ENCODE measurements at places on chromosomes 11 and 22.

GRCh38 chr11:60873533-60873932 is 6.2 kb downstream of the ZP1 start:
- DNase-seq, result no peak

DNA sequence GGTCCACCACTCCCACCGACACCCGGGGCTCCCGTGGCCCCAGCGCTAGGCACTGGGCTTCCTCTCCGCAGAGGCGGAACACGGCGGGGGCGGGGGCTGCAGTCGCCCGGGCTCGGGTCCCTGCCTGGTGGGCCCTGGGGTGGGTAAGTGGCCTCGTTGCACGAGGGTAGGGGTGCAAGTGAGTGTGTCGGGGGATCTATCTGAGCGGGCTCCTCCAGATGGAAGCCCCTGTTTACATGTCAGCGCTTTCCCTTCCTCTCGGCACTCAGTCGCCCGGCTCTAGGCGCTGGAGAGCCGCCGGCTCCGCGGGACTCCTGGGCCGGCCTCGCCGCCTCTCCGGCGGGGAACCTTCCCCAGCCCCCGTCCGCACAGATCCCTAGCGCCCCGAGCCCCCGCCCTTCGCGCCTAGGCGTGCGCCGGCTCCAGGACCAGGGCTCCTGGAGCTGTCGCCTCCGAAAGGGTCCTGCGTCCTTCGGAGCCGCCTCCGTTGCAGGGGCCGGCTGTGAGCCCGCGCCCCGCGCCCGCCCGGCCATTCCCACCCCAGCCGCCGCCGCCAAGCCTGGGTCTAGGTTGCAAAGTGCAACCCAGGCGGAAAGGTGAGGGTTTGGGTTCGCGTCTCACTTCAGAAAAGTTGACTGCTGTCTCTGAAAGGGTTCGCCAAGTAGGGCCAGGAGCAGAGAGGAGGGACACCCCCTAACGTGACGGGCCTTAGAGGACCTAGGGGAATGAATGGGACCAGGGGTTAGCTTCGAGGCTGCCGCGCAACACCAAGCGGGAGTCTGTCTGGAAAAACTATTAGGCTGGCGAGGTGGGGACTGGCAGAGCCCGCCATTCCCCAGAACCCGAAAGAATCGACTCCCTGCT is 978 bp downstream of the FLI1 start:
- no peak for DNase-seq

DNA sequence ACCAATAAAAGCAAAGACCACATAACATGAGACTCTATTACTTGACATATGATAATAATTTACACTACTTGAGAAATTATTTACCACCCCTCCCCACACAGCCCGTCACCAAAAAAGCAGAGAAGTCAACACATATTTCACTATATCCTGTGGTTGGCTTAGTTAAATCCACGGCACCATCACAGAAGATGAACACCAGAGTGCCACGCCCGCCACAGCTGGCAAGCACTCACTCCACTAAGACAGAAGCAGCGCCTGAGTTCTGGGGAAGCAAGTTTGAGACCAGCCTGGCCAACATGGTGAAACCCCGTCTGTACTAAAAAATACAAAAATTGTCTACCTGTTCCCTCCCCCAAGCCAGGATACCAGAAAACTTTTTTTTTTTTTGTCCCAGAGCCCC is 53.1 kb downstream of the PACSIN2 start:
- DNase-seq, result no peak

- DNase-seq, result no peak
These were observed 6.9 kb upstream of the GAL start for GRCh38 chr11:68677432-68677831.

GRCh38 chr22:38316364-38317121 is 690 bp downstream of the CSNK1E start:
- peak; percentile 23 for DNase-seq

- no peak for DNase-seq
These were observed 47.2 kb upstream of the ADA2 start for GRCh38 chr22:17266251-17266971.

DNA sequence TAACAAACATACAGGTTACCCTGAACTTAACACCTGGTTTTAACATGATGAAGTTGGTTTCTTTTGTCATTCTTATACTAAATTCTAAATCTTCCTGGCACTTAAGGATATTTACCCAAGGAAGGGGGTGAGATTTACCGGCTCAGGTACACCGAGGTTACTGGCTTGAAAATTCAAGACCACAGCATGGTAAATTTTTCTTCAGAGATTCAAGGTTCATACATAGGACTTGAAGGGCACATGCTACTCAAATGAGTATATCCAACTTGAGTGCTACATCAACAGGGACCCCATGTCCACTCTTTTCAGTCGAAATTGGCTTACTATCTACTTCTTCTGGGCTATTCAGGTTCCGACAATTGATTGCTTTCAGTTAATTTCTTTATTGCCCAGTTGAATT is 12.7 kb downstream of the SERPING1 start:
- DNase-seq, result no peak

GRCh38 chr11:126879516-126879915 is 121.1 kb downstream of the KIRREL3 start:
- DNase-seq, result no peak

- DNase-seq, result no peak
These were observed 35.3 kb downstream of the IGLL5 start for GRCh38 chr22:22922954-22923319.

DNA sequence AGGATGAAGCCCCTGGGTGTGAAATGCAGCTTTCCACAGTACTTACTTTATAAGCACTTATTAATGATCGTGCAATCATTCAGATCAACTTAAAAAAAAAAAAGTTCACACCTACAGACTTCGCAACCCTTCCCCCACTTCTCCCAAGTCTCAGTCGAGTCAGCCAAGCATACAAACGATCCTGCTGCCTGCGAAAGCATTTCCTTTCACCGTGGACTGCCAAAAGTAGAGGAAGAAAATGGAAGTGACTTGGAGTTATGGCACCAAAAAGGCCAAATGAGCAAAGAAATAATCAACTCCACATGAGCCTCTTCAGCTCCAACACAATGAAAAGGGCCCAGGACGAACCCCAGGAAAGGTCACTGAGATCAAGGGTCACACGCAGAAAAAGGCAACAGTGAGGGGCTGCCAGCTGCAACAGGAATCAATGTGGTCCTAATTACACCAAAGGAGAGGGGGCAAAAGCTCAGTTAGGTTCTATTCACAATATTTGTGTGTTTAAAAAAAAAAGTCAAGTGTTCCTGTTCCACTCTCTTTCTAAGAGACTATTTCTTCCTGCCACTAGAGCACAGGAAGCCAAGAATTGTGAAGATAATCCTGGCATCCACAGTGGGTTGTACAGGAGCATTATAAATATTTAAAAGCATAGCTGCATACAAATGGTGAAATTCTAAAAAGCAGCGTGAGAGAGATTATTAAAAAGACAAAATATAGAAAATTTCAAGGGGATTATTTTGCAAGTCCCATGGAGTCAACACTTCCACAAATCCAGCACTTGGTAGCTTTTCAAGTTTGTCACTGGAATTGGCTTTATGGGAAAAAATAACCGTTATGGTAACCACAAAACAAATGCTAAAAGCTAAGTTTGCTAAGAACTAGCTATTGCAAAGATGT is 28.4 kb downstream of the CDON start:
- no peak for DNase-seq

GRCh38 chr11:9073466-9074225 is 17.8 kb downstream of the SCUBE2 start:
- DNase-seq, result no peak

- DNase-seq, result no peak
These were observed 382 bp downstream of the RASSF10 start for GRCh38 chr11:13009476-13009920.

GRCh38 chr11:41177791-41178190 is 281.7 kb downstream of the LRRC4C start:
- no peak for DNase-seq

- DNase-seq, result no peak
These were observed 10.7 kb downstream of the CARD10 start for GRCh38 chr22:37508431-37508992.

DNA sequence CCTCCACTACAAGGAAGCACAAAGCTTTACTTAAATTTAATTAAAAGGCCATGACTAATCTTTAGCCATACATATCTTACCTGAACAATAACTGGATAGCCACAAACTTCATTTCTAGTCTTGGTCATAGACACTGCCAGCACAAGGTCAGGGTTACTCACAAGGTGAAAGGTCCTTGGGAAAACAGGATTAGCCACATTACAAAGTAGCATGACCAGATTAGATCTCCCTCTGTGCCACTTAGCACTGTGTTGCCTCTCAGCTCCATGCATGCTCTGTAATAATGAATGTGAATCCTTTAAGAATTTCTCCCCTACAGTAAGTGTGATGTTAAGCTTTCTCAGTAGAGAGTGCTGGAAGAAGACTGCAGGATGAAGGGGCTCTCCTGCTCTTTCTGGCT is 325.1 kb upstream of the MPPED2 start:
- DNase-seq, result no peak

DNA sequence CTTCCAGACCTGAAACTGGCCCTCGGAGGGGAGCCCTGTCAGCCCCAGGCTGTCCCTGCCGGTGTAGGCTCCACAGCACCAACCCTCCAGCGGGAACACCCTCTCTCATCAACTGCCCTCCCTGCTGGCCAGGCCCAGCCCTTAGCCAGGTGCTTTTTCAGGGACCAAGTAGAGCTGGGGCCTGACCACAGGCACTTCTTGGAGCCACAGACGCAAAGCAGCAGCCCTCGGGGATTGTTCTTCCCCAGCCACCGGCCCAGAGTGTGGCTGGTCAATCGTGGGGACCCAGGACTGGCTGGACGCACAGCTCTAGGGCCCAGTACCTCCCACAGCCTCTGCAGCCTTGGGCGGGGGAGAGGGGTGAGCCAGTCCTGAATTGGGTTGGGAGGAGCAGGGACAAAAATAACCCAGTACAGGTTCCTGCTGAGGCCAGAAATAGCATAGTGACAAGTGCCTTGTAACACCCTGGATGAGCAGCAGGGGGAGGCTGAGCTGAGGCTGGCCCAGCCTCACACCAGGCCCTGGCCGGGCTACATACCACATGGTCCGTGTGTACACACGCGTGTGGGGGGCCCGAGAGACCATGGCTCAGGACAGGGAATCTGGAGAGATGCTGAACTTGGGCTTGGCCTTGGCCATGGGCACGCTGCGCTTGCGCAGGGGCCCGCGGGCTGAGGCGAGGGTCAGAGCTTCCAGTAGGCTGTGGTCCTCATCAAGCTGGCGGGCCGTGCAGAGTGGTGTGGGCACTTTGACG is 2.0 kb downstream of the KCNJ11 start:
- peak; percentile 34 for DNase-seq

- DNase-seq, result no peak
These were observed 155.6 kb upstream of the NCAM1 start for GRCh38 chr11:112805658-112806057.

- no peak for DNase-seq
These were observed 71.2 kb downstream of the ADM start for GRCh38 chr11:10376061-10376460.

GRCh38 chr11:86243396-86243795 is 1.2 kb upstream of the EED start:
- DNase-seq, result no peak

- no peak for DNase-seq
These were observed 623.2 kb downstream of the OPCML start for GRCh38 chr11:132909021-132909606.

DNA sequence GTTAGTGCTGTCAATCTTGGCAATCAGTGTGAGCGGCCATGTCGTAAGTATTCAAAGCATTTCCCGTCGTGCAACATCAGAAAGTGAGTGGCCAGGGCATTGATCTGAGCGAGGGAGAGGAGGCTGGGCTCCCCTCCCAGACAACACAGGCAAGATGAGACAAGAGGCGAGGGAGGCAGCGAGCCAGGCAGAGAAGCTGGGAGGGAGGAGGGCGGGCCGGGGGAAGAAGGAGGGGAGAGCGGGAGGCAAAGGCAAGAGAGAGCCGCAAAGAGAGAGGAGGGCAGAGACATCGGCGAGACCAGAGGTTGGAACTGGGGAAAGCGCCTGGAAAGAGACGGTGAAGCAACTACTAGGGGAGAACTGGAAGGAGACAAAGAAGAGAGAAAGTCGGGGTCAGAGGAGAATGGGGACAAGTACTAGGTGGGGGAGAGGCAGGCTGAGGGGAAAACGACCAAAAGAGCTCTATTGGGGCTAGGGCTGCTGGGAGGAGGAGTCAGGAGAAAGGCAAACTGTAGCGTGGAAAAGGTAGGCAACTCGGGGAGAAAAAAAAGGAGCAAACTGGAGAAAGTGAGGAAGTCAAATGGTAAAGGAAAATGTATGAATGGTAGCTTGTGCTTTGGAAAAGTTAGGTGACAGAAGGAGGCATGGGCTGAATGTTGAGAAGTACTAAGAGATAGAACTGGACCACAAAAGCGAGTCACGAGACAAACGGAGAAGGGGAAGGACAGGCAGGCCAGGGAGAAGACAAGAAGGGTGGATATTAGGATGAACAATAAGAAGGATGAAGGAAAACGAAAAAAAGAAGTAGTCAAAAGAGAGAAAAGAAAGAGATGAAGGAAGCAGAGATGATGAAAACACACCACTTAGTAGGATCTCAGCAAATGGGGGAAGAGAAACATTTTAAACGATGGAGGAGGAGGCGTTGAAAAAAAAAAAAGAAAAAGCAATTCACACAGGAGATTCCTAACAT is 130.5 kb upstream of the C11orf58 start:
- DNase-seq, result no peak

DNA sequence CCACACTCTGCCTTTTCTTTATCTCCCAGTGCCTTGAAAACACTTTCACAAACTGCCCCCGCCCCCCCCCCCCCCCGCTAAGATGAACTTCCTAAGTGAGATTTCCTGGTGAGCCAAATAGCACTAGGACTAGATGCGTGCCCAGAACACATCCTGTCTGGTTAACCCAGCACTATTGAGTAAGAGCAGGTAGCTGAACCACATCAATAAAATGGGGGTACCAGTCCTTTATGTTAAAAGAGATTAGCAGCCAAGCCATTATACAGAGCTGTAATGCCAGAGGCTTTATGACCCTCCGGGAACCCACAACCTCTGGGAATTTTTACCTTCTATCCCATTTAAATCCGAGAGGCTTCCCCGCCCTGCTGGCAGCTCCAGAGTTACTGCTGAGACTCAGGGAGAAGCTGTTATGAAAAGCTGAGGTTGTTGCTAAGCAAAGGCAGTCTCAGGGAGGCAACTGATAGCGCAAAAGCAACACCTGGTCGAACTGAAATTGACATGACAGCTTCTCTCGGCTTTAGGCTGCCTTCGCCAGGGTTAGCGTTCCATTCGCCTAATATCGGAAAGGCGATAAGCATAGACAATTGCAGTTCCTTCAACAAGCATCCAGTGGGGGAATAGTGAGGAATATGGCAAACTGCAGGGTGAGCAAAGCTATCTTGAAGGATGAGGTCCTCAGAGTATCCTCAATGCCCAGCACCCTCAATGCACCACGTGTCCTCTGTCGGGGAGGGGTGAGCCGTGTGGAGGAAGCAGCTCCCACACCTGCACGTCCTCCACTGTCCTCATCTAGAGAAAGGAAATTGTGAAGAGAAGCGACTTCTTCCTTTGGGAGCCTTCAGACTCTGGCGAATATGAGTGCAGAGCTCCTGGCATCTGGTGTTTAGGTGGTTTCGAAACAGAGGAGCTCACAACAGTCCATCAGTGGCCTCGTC is 977.0 kb downstream of the NTM start:
- no peak for DNase-seq

DNA sequence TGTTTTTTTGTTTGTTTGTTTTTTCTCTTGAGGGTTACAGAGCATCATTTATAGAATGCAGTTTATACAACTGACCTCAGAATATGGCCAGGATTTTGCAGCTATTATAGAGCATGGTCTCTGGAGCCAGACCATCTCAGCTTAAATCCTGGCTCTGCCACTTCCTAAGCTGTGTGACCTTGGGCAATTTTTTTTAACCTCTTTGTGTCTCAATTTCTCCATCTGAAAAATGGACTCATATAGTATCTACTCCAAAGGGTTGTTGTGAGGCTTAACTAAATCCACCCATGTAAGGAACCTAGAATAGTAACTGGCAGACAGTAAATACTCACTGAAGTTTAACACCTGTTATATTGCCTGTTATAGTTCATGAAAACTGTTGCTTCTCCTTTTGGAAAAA is 8.3 kb upstream of the DGAT2 start:
- no peak for DNase-seq
